ENCODE measurements at places on chromosomes 1 and 21.

GRCh38 chr21:39004634-39005501 is 178.4 kb downstream of the PSMG1 start:
- no peak for DNase-seq

GRCh38 chr21:39386194-39386593 is 37.3 kb upstream of the HMGN1 start:
- no peak for DNase-seq

DNA sequence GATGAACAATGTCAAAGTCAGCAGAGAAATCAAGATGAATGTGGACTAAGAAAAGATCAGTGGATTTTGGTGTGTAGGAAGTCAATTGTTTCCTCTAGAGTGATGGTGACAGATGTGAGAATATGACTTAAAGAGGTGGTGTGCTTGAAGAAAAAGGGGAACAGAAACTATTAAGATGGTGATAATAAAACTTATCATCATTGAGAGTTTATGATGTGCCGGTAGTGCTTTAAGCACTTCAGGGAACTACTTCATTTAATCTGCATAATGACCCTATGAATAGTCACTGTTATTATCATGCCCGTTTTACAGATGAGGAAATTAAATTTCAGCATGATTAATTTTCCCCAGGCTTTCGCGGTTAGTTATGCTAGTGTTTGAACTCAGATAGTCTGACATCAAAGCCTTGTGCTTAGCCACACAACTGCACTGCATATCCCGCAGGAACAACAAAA is 246.9 kb upstream of the LRRC7 start:
- DNase-seq: peak; percentile 5

DNA sequence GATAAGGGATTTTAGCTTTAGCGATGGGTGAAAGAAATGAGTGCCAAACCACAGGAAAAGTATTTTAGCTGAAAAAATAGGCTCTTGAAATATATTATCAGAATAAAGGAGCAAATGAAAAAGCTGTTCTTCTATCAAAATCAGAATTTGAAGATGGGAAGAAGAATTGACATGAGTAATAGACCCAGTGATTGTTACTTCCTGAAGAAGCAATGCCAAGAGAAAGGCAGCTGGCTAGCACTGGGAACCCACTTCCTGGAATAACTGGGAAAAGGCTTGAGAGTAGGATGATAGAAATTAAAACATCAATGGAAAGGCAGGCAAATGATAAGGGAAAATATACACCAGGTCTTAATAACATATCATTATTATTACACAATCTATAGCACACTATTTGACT is 29.9 kb upstream of the LYPLAL1 start:
- DNase-seq: no peak

DNA sequence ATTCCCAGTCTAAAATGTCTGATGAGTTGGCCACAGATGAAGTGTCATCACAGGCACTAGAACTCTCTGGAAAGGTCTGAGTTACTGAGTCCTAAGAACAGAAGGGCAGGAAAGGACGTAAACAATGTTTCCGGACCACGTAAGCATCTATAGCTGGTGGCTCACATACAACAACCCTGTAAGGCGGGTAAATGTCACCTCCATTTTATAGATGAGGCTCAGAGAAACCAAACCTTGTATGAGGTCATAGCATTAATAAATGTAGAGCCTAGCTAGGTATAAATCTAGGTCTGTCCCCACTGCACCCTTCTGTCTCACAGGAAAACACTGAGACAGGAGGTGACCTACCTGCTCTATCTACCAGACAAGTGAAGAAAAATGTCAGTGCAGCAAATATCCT is 86.6 kb downstream of the CSMD2 start:
- DNase-seq: no peak

GRCh38 chr1:111743679-111744101 is 4.5 kb upstream of the INKA2 start:
- no peak for DNase-seq

GRCh38 chr1:18197299-18197698 is 89.7 kb downstream of the IGSF21 start:
- DNase-seq: no peak

DNA sequence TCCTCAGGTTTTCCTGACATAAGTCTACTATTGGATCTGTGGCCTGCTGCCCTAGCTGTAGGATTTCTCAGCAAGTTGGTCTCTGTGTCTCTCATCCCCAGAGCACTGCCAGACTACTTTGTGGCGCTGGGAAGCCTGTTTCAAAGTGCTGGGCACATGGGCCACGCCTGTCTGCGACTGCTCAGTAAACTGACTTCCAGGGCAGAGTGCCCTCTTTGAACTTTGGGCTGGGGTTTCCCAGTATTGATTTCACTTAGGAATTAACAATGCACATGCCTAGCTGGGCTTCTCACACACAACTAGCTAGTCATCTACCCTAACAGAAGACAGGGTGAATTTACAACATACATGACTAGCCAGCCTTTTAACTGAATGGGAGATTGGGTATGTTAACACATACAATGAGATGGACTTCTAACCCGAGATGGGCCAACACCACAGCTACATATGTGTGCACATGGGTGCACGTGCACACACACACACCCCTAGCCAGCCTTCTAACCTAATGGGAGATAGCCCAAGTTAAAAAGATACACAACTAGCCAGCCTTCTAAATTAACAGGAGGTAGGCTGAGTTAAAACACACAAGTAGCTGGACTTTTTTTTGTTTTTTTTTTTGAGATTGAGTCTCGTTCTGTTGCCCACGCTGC is 6.9 kb upstream of the TRIM17 start:
- no peak for DNase-seq

DNA sequence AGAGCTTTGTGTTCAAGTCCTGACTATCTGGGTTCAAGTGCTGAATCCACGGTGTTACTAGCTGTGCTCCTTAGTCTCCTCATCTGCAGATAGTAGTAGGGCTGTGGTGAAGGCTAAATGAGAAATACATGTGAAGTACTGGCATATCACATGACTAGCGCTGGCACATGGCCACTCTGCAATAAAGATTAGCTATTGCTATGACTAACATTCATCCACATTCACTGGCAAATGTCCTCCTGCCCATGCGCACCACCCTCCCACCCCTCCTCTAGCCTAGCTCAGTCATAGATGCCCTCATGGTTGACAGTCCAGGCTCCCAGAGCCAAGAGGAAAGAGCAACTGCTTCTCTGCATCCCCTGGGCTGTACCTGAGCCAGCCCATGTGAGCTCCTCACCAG is 8.5 kb upstream of the COL8A2 start:
- DNase-seq: no peak

GRCh38 chr21:14766241-14766640 is 220.1 kb upstream of the SAMSN1 start:
- DNase-seq: no peak

DNA sequence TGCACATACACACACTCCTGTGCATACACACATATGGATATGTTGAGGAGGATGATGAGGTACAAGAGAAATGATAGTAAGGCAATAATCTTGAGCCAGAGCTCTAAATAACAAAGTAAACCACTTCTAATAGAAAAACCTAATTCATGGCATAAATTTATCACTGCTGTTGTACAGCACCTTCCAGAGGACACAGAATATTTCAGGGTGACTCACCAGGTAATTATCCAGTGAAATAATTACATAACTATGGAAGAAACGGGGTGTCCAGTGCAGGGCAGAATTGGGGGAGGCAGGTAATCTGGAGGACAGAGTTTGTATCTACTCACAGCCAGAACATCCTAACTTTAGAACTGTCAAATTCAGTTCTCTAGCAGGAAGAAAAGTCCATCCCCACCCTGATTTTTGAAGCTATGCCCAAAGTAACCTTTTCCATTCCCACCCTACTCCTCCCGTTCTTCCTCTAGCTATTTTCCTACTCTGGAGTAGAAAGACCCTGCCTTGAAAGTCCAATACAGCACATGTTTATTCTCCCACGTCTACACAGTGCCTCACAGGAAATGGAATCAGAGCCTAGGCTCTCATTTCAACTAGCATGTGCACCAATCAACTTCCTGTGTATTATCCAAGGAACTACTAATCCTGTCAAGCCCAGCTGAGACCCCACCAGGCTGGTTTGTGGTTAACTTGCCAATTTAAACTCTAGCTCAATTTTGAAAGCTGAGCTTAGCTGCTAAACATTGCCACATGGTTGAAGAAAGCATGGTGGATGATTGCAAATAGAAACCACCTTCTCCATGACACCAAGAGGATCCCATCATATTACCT is 96.6 kb downstream of the PTPN14 start:
- no peak for DNase-seq

DNA sequence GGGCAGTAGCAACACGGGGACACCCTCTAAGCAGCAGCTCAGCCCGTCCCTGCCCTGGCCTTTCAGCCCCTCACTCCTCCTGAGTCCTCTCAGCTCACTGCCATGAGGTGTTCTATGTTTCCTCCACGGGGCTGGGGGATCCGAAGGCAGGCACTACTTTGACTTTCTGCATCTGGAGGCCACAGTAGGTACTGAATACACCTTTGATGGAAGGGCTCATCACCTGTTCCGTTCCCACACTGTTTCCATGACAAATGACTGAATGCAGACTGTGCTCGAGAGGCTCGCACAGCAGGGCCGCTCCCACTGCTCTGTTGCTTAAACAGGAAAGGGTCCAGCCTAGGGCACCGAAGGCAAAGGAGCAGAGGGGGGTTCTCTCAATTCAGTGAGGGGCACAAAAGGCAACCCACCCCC is 77.6 kb upstream of the DNAH14 start:
- DNase-seq: no peak

DNA sequence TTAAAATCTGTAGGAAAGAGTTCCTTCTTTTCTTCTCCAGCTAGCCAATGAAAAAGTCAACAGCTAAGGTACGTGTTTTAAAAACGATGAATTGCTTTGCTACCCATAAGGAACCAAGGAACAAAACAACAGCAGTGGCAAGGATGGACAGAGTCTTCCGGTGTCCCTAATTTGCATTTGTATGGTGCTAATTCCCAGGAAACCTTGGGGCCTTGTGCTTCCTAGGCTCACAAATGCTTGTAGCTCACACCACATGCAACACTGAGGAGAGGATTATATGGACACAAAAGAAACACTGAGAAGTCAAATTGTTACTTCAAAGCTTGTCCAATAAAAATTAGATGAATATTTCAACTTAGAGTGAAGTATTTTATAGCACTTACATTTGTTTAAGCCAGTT is 1.8 kb upstream of the PGBD5 start:
- DNase-seq: no peak

GRCh38 chr1:221263831-221264767 is 384.9 kb downstream of the HLX start:
- peak; percentile 5 for DNase-seq

DNA sequence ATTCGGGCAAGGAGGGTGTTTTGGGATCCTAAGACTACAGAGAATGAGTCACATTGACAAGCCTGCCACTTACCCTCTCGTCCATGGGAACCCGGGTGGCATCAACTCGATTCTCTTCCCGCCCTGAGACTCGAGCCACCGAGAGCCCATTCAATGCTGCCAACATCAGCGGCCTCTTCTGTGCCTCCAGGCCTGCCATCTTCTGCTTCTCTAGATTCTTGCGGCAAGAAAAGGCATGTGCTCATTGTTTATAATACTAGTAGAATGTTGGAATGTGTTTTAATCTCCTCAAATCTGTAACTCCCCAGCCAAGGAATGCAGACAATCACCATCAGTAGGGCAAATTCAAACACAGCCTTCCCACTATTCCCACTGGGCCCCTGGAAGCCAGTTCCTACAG is 96.9 kb downstream of the SMYD2 start:
- DNase-seq: no peak

GRCh38 chr1:153347856-153348255 is 785 bp downstream of the PGLYRP4 start:
- DNase-seq: no peak

- no peak for DNase-seq
Measured at GRCh38 chr1:87314091-87314490, 14.6 kb upstream of the LMO4 start.

DNA sequence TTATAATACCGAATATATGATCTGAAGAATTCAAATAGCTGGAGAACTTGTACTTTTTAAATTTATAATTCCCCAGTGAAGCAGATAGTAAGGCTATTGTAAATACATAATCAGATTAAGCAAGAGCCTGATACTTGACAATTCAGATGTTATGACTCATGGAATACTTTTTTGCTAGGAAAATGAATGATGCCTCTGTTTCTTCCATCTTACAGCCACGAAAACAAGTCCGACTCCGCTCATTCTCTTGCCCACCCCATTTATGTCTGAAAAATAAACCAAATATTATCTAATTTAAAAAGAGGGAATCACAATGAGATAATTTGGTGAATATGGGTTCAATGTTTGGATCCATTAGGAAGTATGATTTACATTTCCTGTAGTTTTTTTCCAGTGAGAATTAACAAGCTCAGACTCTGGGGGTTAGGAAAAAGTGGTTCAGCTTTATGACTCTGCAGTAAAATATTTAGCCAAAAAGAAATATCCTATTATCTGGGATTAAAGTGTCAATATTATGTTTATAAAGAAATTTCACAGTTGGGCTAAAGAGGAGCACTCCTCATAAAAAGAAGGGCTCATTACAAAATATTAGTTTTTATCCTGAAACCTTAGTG is 50.4 kb upstream of the DAB1 start:
- no peak for DNase-seq

GRCh38 chr1:206575165-206575893 is 36.9 kb downstream of the EIF2D start:
- no peak for DNase-seq

DNA sequence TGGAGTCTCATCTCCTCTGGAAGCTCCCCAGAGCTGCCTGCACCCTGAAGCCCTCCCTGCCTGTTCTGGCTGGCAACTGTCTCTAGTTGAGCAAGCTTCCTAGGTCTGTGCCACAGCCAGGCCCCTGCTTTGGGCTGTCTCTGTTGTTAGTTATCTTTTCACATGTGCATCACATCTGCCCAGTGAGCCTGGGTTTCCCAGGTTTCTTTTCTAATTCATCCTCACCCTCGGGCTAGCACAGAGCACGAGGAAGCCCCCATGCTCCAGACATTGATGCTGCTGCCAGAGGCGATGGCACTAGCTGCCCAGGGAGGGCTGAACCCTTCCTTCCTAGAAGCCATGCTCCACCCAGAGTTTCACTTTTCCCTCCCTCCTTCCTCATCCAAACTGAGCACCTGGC is 27.2 kb downstream of the RASSF5 start:
- DNase-seq: no peak

DNA sequence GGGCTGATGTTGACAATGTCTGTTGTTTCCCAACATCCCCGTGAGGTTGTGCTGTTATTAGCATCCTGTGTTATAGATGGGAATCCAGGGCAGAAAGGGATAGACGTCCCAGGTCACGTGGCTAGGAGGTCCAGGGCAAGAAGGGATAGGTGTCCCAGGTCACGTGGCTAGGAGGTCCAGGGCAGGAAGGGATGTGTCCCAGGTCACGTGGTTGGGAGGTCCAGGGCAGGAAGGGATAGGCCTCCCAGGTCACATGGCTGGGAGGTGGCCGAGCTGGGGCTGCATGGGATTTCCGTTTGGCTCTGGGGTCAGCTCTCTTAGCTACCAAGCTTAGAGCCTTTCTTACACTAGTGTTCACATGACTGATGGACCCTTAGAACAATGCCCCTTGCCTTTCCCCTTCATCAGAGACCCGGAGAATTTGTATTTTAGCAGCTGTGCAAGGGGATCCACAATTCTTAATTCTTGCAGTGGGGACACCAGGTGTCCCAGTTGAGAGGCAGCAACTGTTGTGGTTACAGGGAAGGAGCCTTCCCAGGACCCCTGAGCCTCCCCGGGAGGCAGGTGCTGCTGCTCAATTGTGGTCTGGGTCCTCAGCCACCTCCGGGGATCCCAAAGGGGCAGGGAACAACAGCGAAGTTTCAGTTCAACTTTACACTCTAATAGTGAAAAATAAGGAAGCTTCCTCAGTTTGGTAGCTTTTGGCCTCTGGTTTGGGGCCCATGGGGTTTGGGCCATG is 69.2 kb downstream of the UMODL1 start:
- no peak for DNase-seq

Measured in GM12878 (cell line).